Kidney epithelial cell (primary cell): ENCODE measurements at places on chromosomes 5 and 9.

DNA sequence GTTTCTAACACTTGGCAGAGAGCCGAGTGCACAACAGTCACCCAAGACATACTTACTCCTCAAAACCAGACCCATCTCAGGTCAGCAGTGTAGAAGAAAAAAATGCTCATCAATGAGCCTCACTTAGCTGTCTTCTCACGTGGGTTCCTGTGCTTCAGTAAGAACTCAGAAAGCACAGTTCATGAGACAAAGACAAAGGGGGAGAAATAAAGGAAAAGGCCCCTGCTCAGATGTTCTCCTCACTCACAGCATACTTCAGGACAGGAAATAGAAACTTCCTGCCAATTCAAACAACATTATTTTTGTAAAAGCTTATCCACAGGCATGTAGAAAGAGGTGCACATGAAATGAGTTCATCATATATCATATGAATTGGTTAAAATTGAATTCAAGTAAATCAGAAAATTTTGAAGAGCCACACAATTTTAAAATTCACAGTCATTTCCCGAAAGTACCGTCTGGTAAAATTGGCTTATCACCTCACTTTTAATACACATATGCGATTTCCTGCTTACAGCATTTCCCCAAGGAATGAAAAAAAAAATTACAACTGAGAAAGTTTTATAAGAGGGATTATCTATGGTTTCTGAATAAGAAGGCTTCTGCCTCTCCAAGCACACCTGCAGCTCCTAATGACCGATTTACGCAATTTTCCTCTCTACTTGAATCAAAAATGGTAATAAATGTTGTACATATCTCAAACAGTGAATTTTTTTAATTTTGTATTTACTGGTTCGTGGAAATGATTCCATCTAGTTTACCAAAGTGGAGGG is 328.3 kb downstream of the TMEM167A start:
- no peak for DNase-seq

DNA sequence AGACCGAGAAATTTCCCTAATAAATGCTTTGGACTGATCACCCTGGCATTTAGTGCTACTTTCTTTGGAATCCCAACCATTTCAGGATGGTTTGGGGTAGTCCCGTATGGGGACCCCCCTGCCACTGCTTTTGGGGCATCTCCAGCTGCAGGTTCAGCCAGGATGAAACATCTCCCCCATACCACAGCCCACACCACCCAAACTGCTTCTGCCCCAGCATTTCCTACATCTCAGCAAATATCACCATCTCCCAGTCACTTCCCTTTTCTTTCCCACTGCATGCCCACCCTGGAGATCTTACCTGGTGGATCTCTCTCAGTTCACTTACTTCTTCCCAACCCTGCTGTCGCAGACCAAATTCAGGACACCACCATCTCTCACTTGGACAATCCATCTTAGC is 4.8 kb upstream of the P4HA2 start:
- DNase-seq = no peak

DNA sequence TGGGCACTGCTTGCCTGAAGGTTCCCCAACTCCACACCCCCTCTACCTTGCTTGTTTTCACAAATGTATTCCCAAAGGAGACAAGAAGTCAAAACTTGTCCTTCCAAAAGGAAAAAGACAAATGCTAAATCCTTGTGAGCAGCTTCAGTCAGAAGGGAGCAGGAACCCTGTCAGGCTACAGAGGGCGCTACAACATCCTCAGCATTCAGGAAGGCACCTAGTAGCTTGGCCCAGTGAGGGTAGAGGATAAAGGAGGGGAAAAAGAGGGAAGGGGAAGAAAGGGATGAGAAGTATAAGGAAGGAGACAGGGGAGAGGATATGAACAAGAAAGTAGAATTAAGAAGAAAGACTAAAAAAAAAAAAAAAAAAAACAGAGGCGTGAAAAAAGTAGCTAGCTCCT is 97.5 kb downstream of the MLLT3 start:
- DNase-seq = no peak

DNA sequence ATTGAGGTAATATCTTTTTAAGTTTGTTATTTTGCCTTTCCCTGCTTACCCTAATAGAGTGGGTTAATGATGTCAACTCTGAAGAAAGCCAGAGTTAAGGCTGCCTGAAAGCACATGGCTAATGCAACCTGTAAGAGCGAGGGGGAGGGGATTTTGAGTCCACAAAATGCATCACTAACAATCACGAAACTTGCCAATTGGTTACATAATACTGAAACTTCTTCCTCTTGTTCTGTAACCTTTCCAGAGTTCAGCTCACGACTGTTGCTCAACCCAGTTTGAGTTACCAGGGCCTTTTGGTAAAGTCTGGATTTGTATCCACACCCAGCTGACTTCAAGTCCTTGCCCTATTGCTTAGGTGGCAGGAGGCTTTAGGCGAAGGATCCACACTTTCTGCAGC is 308.8 kb downstream of the EFNA5 start:
- no peak for DNase-seq

GRCh38 chr9:126984969-126985368 is 70.4 kb downstream of the RALGPS1 start:
- no peak for DNase-seq
